C1 segment of cervical spinal cord (tissue), 14 donors: ENCODE measurements at places on chromosomes 11 and 22.

DNA sequence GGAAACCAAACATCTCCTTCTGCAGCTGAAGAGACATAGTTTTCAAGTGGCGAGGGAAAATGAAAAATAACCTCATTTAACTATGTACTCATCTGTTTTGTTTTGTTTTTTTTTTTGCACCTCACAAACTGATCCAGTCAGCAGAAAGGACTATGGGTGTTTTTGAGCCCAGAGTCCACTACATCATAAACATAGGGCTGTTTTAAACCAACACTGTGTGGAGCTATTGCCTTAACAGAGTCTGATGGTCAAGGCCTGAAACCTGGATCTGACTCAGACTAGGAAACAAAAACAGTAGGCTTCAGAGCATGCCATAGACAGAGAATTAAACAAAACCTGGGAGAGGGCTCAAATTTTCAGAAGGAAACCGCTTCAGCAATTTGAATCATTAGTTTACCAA lies 99.3 kb upstream of the FSHB start:
- DNase-seq: no peak

- no peak for DNase-seq
These were observed 632 bp upstream of the CCDC34 start for GRCh38 chr11:27363576-27364117.

DNA sequence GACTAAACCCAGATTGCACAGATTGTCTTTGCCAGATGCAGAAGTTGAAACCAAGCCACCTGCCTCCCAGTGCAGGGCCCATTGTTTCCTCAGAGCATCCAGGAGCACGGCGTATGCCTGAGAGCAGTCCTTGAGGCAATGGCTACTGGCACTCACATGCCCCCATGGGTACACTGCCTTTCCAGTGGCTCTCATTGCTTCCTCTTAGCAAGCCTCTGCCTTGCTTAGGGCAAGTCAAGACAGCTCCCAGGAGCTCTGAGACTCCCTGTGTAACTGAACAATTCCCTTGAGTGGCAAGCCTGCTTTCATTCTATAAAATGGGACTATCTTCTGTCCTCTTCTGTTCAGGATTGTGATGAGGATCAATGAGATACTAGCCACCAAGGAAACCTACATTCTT lies 4.1 kb downstream of the SYTL2 start:
- DNase-seq: no peak

DNA sequence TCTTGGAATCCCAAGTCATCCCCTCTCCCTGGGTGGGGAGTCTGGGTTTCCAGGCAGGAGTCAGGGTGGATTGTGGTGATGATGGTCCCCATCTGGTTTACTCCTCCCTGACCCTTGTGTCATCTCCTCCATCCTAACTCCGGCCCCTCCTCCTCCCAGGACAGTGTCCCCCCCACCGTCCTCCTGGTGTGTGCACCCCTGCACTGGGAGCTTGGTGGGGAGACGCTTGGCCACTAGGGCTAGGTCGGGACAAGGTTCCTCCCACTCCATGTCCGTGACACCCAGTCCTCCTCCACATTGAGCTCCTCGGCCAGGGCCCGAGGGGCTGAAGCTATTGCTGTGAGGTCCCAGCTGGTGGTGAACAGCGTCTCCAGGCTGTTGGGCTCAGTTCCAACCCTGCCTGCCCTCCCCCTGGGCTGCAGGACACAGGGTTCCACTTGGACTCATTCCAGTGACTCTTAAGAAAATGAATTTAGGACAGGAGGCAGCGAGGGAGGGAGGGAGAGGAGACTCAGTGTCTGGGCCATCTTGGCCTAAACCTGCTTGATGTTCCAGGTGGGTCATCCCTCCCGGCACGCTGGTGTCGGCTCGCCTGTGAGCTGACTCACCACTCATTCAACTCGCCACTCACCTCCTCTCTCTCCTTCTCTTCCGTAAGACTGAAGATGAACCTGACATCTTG lies 433.2 kb downstream of the TBC1D22A start:
- DNase-seq: no peak

GRCh38 chr11:69891421-69892236 lies 72.4 kb upstream of the FGF3 start:
- no peak for DNase-seq

GRCh38 chr11:119782006-119782738 lies 53.2 kb upstream of the NECTIN1 start:
- no peak for DNase-seq

DNA sequence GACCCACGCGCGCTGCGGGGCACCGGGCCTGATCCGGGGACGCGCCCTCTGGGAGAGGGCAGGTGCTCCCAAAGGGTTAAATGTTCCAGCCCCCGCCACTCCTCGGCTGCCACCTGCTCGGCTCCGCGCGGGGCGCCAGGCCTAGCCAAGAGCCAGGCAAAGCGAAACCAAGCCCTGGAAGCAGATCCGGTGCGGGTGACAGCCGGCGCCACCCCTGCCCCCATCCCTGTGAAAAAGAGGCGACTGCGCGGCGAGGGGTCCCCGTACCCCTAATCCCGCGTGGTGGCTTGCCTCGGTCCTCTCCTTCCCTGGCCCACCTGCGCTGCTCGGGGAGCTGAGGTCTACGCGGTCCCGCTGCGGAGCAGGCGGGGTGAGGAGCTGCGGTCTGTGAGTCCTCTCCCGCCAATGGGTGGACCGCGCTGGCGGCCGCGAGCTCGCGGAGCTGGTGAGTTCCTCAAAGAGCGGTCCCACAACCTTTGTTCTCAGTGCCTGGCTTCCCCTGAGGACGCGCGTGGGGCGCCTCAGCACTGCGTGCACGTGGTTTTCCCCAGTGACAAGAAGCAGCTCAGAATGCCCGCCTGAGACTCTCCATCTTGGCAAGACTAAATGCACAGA lies at the start of gene ME3:
Gene ME3 (minus strand): TSS at position 610 of the 615 bp plus-strand sequence.
- peak; percentile 47 for DNase-seq

GRCh38 chr11:69240332-69241074 lies 53.5 kb upstream of the MYEOV start:
- no peak for DNase-seq

GRCh38 chr22:42959576-42960509 lies 55.1 kb downstream of the PACSIN2 start:
- no peak for DNase-seq

- DNase-seq: no peak
These were observed 10.8 kb upstream of the CCT8L2 start for GRCh38 chr22:16603448-16603768.

DNA sequence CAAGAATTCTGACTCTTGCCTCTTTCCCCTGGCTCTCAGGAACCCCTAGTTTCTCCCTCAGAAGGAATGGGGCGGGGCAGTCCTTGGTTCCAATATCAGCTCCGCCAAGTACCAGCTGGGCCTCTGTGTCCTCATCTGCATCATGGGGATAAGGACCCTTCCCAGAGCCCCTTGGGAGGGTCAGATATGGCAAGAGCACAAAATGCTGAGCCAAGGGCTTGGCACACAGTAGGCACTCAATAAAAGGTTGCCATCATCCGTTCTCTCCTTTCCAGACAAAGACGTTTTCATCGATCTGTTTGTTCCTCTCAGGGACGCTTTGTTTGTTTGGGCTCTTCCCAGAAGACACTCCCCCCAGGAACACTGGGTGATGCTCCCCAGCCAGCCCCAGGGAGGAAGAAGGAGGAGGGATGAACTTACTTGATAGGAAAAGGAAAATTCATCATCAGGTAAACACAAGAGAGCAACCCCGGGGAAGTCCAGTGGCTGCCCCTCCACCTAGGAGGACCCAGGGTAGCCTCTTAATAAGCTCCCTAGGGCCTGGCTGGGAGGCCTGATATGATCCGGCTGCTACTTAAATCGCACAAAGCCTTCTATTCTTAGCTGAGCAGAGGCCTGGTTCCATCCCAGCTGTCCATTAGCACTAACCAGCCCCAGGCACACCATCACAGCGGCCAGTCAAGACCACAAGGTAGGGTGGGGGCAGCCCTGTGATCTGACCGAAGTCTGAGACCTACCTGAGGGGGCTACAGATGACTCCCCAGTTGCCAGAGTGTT lies 19.6 kb downstream of the GDPD5 start:
- no peak for DNase-seq

DNA sequence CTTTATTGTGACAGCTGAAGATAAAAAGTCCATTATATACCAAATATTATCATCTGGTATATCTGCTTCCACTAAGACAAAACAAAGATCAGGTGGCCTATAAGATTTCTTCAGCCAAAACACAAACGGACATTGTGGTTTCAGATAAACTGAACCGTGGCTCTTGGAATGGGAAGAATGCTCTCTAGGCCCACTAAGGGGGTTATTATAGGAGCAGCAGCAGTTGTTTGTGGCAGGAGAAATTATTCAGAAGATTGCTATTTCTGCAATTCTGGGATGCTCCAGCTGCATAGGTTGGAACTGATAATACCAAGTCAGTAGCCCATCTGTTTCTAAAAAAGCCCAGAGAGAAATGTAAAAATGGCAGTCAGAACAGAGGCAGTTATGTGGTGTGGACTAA lies 145.3 kb downstream of the NCAM1 start:
- DNase-seq: no peak

GRCh38 chr11:25163421-25163820 lies 666.6 kb downstream of the LUZP2 start:
- DNase-seq: no peak

DNA sequence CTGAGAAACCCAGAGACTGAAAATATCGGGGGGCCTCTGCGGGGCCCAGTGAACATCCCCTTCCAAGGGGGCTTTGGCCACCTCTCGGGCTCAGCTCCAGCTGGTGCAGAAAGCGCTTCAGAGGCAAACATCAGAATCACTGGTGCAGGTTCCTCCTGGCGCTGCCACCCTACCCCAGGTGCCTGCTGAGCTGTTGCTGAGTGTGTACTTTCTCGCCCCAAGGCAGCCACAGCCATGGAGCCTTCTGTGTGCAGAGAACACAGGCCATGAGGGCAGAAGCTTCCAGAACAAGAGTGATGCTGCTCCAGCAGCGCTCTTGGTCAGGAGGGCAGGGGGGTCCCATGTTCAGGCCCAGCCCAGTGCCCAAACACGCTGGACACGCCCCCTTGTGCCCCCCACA lies 6.3 kb downstream of the DRD4 start:
- no peak for DNase-seq

- DNase-seq: no peak
These were observed 220.7 kb upstream of the BLID start for GRCh38 chr11:122336706-122337105.

- DNase-seq: no peak
These were observed 6.3 kb downstream of the OSBPL5 start for GRCh38 chr11:3158821-3159220.

GRCh38 chr11:30914143-30914762 lies 328.1 kb upstream of the MPPED2 start:
- no peak for DNase-seq

DNA sequence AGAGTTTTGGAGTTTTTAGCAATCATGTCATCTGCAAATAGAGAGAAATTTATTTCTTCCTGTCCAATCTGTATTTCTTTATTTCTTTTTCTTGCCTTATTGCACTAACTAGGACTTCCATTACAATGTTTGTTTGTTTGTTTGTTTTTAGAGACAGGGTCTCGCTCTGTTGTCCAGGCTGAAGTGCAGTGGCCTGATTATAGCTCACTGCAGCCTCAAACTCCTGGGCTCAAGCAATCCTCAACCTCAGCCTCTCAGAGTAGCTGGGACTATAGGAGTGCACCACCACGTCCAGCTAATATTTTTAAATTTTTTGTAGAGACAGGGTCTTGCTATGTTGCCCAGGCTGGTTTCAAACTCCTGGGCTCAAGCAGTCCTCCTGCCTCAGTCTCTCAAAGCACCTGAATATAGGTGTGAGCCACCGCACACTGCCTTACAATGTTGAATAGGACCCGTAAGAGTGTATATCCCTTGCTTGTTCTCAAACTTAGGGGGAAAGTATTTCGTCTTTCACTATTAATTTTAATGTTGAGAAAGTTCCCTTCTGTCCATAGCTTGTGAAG lies 29.6 kb upstream of the MAPK1 start:
- no peak for DNase-seq

DNA sequence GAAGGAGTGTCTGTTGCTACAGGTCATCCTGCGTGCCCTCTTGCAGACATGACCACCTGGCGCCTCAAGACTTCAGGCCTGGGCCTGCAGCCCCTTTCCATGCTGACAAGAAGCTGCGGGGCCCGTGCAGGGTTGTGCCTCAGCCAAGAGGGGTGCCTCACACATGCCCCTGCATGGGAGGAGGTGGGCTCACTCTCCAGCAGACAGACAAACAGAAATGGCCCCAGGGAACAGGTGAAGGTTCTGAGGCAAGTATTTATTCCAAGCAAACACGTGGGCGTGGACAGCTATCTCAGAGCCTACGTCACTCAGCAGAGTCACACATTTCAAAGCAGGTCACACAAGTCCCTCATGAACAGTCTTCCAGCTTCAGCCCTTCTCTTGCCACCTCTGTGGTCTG lies 5.9 kb upstream of the SYCE3 start:
- no peak for DNase-seq

DNA sequence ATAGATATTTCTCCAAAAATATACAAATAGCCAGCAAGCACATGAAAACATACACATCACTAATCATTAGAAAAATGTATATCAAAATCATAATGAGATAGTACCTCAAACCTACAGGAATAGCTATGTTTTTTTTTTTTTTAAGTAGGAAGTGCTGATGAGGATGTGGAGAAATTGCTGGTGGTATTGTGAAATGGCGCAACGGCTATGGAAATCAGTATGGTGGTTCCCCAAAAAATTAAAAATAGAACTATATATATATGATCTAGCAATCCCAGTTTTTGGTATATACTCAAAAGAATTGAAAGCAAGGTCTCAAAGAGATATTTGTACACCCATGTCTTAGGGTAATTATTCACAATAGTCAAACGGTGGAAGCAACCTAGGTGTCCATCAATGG lies 46.0 kb upstream of the HIPK3 start:
- DNase-seq: no peak

DNA sequence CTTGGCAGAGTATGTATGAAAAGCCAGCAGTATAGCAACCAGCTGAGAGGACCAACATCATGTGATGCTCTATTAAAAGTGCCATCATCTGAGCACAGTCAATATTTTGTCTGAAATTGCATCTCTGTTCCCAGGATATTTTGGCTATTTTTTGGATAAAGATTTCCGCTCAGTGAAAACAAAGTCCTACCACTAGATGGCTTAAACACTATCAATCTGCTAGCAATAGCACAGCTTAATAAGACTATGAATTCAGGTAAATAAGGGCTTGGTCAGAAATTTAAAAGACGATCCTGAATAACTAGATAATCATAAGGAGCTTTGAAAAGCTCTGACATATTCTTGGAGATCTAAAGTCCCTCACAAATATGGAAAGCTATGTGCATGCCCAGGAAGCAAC lies 74.4 kb downstream of the MS4A13 start:
- DNase-seq: no peak

DNA sequence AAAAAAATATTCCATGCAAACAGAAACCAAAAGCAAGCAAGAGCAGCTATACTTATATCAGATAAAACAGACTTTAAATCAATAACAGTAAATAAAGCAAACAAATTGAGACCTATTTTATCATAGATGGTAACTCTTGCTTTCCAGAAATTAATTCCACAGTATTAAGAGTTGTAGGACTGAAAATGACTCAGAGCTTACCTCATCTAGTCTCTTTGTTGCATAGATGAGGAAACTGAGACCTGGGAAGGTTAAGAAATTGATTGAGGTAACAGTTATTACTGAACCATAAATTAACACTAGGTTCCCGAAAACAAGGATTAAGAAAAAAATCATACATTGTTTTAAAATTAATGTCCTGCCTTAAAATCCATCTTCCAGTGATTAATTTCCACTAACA lies 123.8 kb downstream of the PLEKHA7 start:
- no peak for DNase-seq

- no peak for DNase-seq
These were observed 13.7 kb downstream of the TMEM121B start for GRCh38 chr22:17107547-17107810.

- no peak for DNase-seq
These were observed 3.4 kb upstream of the OR8I2 start for GRCh38 chr11:56089697-56090096.

- DNase-seq: no peak
These were observed 23.6 kb downstream of the OR52E1 start for GRCh38 chr11:5092821-5093585.
